ENCODE measurements at places on chromosomes 7 and 10.
A peak's percentile ranks its signal among the peaks of the same experiment; 100 is the strongest.

DNA sequence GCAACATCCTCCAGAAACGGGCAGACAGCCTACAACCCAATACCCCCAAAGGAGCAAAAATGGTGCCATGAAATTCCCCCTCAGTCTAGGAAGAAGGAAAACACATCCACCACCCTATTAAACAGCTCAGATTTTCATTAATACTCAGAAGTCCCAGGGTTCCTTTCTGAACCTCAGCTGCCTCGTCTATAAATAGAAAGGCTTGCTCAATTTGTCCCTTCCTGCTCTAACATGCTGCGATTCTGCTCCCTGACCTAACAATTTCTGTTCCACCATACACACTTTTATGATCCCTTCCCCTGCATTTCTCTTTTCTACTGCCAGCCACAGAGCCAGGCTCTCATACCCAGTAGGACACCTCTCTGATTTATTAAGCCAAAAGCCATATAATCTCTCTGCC, 68.1 kb downstream of the MTERF1 start:
- no peak for DNase-seq

- no peak for DNase-seq
These were observed 28.7 kb downstream of the PUS7 start for GRCh38 chr7:105493196-105493922.

DNA sequence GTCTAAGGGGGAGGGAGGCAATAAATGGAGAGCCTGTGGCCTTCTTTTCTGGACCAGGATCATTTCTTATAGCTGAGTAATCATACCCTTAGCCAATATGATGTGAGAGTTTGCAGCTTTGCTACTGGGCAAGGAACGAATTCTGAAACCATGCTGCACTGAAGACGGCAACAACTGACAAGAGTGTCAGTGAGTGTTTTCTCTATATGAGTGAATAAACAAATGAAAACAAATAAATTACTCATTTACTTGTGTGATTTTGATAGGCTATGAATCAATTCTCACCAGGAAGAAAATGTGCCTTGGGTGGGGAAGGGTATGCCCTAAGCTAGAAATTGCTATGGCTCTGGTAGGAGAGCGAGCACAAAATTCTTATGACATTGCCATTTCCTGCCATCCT, 79.4 kb upstream of the LRRN3 start:
- peak; percentile 23 for DNase-seq

GRCh38 chr10:112896722-112897121, 53.3 kb upstream of the TCF7L2 start:
- DNase-seq: no peak

DNA sequence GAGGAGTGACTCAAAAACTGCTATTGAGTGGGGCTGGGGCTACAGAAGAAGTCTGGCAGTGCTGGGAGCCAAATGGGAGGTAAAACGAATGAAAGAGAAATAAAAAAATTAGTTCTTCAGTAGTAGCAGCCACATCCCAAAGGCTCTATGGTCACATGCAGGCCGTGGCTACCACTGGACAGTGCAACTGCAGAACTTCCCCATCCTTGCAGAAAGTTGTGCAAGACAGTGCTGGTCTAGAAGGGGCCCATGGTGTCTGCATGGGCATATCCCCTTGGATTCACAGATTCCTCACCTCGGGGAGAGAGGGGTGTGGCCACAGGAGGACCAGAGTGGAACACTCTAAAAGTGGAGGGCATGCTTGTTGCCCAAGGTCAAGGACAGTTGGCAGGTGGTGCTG, 47.6 kb downstream of the RPS24 start:
- DNase-seq: no peak

DNA sequence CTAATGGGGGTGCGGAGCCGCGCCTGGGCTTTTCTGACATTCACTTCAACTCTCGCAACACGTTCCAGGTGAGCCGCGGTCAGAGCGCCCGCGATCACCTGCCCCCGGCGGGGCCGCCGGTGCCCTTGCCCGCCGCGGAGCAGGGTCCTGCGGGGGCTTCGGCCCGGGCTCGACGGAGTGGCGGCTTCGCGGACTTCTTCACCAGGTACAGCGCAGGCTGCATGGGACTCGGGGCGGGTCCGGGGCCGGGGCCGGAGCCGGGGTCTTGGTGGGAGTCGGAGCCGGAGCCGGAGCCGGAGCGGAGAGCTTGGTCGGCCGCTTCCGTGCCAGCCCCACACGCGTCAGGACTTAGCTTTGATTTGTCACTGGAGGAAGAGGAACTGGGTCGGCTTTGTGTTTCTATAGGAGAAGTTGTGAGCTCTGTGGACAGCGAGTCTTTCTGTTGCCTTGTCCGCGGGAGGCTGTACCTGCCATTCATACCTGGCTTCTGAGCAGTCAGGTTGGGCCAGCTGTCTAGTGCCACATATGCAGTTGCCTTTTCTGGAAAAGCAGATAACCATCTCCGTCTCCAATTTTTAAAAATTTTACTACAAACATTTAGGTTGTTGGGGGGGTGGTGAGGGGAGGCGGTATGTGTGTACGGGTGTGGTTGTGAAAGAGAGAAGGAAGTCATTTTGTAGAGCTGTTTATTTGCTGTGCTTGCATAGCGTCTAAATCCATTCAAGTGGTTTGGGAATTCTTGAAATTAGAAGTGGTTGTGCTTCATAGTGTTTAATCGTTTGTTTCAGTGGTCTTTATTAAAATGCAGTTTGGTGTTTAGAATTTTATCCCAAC, 1.3 kb downstream of the TBC1D12 start:
- peak; percentile 71 for DNase-seq

DNA sequence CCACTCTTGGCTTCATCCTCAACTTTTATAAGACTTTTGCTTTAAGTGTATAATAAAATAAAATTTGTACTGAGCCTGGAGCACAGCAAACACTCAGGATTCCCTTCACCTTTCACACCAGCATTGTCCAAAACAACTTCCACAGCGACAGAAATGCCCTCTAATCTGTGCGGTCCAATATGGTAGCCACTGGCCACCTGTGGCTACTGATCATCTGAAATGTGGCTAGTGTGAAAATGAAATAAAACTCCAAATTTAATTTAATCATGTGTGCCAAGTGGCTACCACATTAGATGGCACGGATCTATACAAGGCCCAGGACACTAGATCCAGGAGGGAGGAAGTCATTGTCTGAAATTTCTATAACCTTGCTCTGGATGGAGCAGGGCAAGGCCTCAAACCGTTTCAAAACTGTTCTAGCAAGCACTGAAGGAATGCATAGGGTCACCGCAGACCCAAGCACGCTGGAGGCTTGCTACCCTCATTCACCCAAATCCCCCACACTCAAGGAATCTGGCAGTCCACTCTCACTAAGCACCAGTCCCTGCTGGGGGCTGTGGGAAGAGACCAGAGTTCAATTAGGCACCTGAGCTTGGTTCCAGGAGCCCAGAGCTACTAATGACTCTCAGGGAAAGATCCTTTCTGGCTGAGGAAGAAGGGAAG, 6.3 kb upstream of the MYO1G start:
- no peak for DNase-seq

GRCh38 chr10:104589871-104590270, 51.2 kb upstream of the SORCS3 start:
- peak; percentile 75 for DNase-seq

- no peak for DNase-seq
These were observed 23.1 kb downstream of the RCC1L start for GRCh38 chr7:75050501-75050900.

GRCh38 chr10:53624722-53625121, 852.1 kb upstream of the MBL2 start:
- no peak for DNase-seq

GRCh38 chr10:70785190-70785589, at the start of gene TBATA:
TBATA (minus strand) TSS chr10:70785377; CDS start chr10:70783379, 1,998 bp downstream.
- DNase-seq: no peak

DNA sequence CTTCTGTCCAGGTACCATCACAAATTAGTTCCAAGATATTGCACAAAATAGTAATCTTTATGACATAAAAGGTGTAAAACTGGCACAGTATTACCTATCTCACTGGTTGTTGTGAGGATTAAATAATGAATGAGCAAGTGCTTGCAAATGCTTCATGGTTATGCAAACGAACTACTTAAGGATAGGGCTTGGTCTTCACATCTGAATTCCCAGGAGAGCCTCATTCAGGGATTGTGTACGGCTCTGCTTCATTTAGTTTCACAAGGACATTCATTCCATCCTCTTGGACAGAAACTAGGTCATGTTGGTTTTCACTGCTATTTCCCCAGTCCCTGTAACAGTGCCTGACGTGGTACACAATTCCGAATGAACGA, 12.1 kb downstream of the ABCA13 start:
- DNase-seq: peak; percentile 32

GRCh38 chr10:28928484-28928883, 251.2 kb downstream of the BAMBI start:
- DNase-seq: peak; percentile 22

- no peak for DNase-seq
These were observed 18.8 kb upstream of the PDCD4 start for GRCh38 chr10:110852947-110853346.

GRCh38 chr7:151143261-151144015, 24.1 kb downstream of the GBX1 start:
- DNase-seq: no peak

DNA sequence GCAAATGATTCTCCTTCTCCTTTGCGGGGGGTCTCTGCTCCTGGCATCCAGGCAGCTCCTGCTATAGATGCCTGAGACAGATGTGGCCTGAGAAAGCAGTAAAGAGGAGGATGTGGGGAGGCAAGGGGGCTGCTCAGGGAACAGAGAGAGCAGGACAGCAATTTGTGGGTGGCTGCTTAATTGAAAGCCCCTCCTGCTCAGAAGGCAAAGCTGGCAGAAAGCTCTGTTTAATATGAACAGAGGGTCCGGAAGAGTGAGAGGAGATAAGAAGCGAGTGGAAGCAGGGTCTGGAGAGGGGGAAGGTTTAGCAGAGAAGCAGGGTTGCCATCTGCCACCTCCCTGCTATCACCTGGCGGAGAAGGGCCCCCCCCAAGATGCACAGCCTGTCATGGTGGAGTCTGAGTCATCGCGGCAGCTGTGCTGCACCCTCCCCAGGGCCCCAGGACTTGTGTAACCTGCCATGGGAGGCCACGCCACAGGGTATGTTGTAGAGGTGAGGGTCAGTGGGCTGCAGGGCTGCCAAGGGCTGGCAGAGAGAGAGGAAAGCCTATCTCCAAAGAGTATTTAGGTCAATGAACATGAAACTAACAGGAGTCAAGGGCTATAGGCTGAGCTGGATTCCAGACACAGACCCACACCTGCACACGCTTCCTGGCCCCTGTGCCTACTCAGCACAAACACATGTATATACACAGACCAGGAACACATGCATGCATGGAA, 1109.8 kb upstream of the AUTS2 start:
- no peak for DNase-seq

- DNase-seq: peak; percentile 50
These were observed 728 bp downstream of the PARD3 start for GRCh38 chr10:34814223-34814912.

DNA sequence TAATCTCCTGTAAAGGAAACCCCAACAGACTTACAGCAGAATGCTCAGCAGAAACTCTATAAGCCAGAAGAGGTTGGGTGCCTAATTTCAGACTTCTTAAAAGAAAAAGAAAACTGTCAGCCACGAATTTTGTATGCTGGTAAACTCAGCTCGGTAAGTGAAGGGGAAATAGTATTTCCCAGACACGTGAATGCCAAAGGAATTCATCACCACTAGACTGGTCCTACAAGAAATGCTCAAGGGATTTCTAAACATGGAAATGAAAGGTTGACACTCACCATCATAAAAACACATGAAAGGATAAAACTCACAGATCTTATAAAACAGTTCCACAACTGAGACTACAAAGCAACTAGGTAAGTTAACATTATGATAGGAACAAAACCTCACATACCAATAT, 68.6 kb downstream of the GLCCI1 start:
- DNase-seq: peak; percentile 12

DNA sequence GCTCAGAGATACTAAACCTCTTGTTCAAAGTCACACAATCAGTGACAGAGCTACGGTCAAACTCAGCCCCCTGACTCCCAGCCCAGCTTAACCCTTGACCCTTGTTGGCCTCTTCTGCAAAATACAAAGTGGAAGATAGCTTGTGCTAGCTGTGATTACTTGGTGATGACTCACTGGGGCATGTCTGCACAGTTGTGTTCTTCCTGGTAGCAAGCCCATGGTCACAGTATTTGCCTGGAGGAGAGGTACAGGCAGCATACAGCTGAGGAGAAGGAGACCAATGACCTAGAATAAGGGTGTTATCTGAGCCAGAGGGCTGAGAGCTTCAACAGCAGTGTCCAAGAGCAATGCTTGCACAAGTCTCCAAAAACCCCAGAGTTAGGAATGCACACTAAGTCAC, 5.7 kb upstream of the HSPA12A start:
- DNase-seq: peak; percentile 53

- no peak for DNase-seq
These were observed 9.8 kb downstream of the DNAJB12 start for GRCh38 chr10:72344932-72345331.

DNA sequence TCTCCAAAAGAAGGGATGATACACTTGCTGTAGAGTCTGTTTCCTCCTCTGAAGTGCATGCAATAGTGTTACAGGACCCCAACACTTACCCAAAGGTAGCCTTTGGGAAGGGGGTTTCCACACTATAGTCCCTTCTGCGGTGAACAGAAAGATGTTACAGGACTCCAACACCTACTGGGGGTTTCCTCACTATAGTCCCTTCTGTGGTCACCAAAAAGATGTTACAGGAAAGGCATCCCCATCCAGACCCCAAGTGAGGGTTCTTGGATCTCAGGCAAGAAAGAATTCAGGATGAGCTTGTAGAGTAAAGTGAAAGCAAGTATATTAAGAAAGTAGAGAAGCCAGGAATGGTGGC, 69.2 kb upstream of the PIK3CG start:
- DNase-seq: no peak

DNA sequence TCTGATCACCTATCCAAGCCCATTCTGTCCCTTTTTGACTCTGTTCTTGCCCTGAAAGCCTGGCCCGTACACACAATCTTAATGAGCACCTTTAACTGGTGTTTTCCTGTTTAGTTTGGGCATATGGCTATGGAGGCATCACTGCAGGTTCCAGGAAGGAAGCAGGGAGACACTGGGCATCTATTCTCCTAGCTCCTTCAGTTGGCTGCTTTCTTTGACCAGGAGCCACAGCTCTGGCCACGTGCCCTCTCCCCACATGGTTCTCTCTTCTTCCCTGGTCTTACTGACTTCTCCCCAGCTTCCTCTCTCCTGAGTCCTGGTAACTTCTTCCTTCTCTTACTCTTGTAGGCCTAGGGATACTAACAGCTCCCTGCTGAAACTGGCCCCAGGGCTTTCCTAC, 144.4 kb downstream of the CREB5 start:
- DNase-seq: no peak

- peak; percentile 82 for DNase-seq
These were observed 97.6 kb downstream of the SUGCT start for GRCh38 chr7:40232242-40232893.

DNA sequence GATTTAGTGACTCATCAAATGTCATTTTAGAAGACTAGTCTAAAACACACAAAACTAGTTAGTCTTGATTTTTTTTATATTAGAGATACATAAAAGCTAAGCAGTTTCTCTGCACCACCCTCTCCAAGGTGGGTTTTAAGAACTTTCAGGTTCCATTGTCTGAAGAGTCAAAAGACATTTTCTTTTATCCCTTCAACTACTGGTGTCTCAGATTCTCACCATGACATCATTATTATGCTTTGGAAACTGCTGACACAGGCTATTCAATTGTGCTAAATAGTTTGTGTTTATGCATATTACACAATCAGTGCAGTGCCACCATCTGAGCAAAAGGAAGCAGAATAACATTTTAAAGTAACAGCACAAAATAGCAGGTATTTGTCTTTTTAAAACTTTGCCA, 52.2 kb downstream of the IGF2BP3 start:
- DNase-seq: peak; percentile 26
